ENCODE measurements at places on chromosomes 11 and 22. TPM values are rescaled to one million over a fixed set of nuclear protein-coding genes. Genes with fewer than 3 reads are reported as not detected.

The MUC2 gene
- total RNA-seq, result under 0.01 TPM

The TCIRG1 gene
- total RNA-seq, result 44.8 TPM

The TMPRSS5 gene
- 0.28 TPM for total RNA-seq

The SORL1 gene
- total RNA-seq, result 23.8 TPM

The NPAS4 gene
- not detected for total RNA-seq

The NCAM1 gene
- total RNA-seq, result 0.47 TPM

The KCNJ5 gene
- total RNA-seq, result 7.2 TPM

The KRTAP5-2 gene
- not detected for total RNA-seq

The NXPE1 gene
- 0.05 TPM for total RNA-seq

The CRYBB3 gene
- total RNA-seq, result 0.09 TPM

The TUBA8 gene
- 0.57 TPM for total RNA-seq

The SAA4 gene
- 0.61 TPM for total RNA-seq

- H3K4me3 ChIP-seq, result no peak overlapping the region
- H3K27ac ChIP-seq, result no peak overlapping the region
- H3K4me1 ChIP-seq, result no peaks in the 10 kb centered on the region
- no peak for DNase-seq
Observed at GRCh38 chr11:33919645-33920044, 27.8 kb upstream of the LMO2 start.

- H3K4me1 ChIP-seq, result peaks cover 33% of the 10 kb centered on the region
- H3K36me3 ChIP-seq, result peaks cover 9% of the 10 kb centered on the region
- no peaks in the 10 kb centered on the region for H3K27me3 ChIP-seq
- H3K4me3 ChIP-seq, result no peak overlapping the region
- H3K27ac ChIP-seq, result no peak overlapping the region
Observed at GRCh38 chr11:12243911-12244550, 133.3 kb upstream of the PARVA start.

GRCh38 chr22:17047656-17048055, 37.1 kb upstream of the IL17RA start:
- H3K4me1 ChIP-seq, result no peaks in the 10 kb centered on the region
- no peaks in the 10 kb centered on the region for H3K27me3 ChIP-seq
- no peaks in the 10 kb centered on the region for H3K36me3 ChIP-seq
- H3K4me3 ChIP-seq, result no peak overlapping the region
- DNase-seq, result no peak

GRCh38 chr11:63999349-64000025, 13.2 kb downstream of the OTUB1 start:
- H3K4me3 ChIP-seq, result peak overlapping the region; percentile 4
- H3K36me3 ChIP-seq, result peaks cover 37% of the 10 kb centered on the region
- no peak overlapping the region for H3K27ac ChIP-seq
- peaks cover 23% of the 10 kb centered on the region for H3K4me1 ChIP-seq
- H3K27me3 ChIP-seq, result peaks cover 26% of the 10 kb centered on the region

DNA sequence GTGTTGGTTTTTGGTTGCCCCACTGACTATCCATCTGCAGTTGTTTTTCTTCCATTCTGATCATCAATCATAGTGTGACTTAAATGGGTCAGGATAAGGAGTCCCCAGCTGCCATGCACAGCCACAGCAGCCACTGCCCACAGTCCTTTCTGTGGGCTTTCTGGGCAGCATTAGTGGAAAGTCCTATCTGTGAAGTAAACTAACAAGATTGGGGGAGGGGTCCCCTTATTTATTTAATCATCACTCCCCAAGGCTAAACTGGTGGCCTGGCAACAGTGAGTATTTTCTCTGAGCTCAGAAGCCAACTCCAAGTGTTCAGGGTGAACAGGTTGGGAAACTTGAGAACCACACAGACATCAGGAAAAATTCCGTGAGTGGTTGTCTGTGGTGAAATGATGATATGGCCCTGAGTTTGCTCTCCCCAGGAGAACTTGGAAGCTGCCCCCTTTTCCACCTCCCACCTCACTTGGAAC, 145.0 kb downstream of the CCDC34 start:
- H3K4me3 ChIP-seq, result no peak overlapping the region
- peak overlapping the region; percentile 33 for H3K27ac ChIP-seq
- peaks cover 11% of the 10 kb centered on the region for H3K4me1 ChIP-seq
- H3K36me3 ChIP-seq, result no peaks in the 10 kb centered on the region

GRCh38 chr11:27100534-27100933, 59.9 kb downstream of the BBOX1 start:
- no peak overlapping the region for H3K27ac ChIP-seq
- DNase-seq, result no peak
- H3K4me3 ChIP-seq, result no peak overlapping the region

GRCh38 chr11:13210424-13210823, 67.2 kb upstream of the BMAL1 start:
- no peaks in the 10 kb centered on the region for H3K27me3 ChIP-seq
- no peaks in the 10 kb centered on the region for H3K36me3 ChIP-seq
- no peak overlapping the region for H3K4me3 ChIP-seq
- peaks cover 4% of the 10 kb centered on the region for H3K4me1 ChIP-seq

DNA sequence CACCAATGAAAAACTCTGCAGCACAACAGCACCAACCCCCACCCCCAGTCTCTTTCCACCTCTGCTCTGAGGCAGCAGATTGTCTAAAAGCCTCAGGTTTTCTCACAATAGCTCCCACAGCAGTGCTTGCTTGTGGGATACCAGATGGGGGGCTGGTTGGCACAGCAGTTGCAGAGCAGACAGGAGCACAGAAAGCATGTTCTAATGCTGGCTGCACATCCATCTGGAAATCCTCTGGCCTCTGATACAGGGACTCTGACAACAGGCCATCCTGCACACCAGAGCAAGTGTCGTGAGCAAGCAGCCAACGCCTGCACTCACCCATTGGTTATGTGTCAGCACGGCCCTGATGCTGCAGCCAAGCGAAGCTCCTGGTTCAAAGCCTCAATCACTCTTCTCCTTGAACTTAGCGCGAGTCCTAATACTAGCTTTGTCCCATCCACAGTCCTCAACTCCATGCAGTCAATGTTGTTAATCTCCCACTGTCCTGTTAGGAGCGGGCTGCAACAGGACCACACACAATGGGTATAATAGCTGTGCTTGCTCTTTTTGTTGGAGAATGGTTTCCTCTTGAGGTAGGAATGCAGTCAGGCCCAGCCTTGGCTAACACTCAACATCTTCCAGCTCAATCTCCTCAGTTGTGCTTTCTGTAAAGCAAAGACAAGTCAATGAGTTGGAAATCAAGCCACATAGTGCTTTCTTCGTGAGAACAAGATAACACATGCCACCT, 30.3 kb downstream of the VSTM5 start:
- H3K27me3 ChIP-seq, result no peaks in the 10 kb centered on the region
- H3K4me1 ChIP-seq, result no peaks in the 10 kb centered on the region
- H3K36me3 ChIP-seq, result peaks cover 7% of the 10 kb centered on the region

DNA sequence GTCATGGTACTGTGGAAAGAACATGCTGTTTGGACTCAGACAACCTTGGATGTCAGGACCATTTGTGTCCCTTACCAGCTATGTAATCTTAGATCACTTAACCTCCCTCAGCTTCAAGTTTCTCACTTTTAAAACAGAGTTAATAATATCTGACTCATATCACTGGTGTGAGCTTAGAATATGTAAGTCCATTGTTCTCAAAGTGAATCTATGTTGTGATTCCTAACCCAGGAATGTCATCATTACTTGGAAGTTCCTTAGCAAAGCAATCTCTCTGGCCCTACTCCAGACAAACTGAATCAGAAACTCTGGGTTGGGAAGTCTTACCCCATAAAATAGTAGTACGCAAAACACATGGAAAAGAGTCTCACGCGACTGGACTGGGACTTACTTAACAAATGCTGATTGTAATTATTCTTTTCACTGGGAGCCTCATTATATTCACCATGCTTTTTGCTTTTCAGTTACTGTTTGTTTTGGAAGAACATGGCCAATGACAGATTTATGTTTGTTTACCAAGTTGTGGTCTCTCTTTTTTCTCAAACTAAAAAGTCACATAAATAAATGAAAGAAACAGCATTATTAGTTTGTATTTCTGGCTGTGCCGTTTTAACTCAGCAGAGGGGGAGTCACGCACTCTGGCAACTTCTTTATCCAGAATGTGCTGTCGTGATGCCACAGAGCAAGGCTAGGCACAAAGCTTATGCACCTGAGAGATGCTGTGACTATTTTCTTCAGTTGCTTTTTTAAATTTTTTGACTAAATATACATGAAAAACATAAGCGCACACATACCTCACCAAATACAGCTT, 217.7 kb upstream of the CTSC start:
- H3K27ac ChIP-seq, result no peak overlapping the region
- no peaks in the 10 kb centered on the region for H3K27me3 ChIP-seq
- H3K4me3 ChIP-seq, result no peak overlapping the region
- DNase-seq, result no peak

- no peaks in the 10 kb centered on the region for H3K4me1 ChIP-seq
- H3K36me3 ChIP-seq, result no peaks in the 10 kb centered on the region
- no peak overlapping the region for H3K27ac ChIP-seq
- no peak for DNase-seq
Observed at GRCh38 chr11:122275508-122275907, 159.5 kb upstream of the BLID start.

DNA sequence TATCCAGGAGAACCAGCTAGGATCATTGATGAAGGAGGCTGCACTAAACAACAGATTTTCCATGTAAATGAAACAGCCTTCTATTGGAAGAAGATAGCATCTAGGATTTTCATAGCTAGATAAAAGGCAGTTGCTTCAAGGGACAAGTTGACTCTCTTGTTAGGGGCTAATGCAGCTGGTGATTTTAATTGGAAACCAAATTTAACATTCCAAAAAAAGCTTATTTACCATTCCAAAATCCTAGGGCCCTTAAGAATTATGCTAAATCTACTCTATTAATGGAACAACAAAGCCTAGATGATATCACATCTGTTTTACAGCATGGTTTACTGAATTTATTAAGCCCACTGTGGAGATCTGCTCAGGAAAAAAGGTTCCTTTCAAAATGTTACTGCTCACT, 66.5 kb upstream of the GRK2 start:
- no peaks in the 10 kb centered on the region for H3K4me1 ChIP-seq
- peaks cover 27% of the 10 kb centered on the region for H3K36me3 ChIP-seq
- no peaks in the 10 kb centered on the region for H3K27me3 ChIP-seq
- no peak overlapping the region for H3K27ac ChIP-seq

GRCh38 chr22:46972256-46972655, 209.8 kb downstream of the TBC1D22A start:
- H3K4me3 ChIP-seq, result no peak overlapping the region
- DNase-seq, result no peak
- H3K27ac ChIP-seq, result no peak overlapping the region
- H3K4me1 ChIP-seq, result no peaks in the 10 kb centered on the region
- H3K27me3 ChIP-seq, result no peaks in the 10 kb centered on the region
- H3K36me3 ChIP-seq, result peaks cover 21% of the 10 kb centered on the region

- H3K4me3 ChIP-seq, result no peak overlapping the region
- H3K27ac ChIP-seq, result no peak overlapping the region
- DNase-seq, result no peak
- H3K36me3 ChIP-seq, result no peaks in the 10 kb centered on the region
Observed at GRCh38 chr11:95589893-95590612, 199.5 kb downstream of the FAM76B start.

DNA sequence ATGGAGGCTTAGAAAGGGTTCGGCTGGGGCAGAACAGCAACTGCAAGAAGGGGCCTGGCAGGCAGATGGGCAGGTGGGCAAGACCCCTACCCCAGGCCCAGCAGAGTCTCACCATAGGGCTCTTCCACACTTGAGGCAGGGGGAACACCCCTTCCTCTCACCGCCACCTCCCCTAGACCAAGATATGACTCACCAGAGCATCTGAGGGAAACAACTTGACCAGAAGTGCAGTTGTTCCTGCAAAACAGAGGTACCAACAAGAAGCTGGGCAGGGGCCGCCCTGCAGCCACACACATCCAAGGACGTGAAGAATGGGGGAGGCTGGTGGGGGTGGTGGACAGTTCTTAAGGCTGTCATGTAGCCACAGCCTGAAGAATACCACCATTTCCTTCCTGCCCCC, 10.9 kb downstream of the TMPRSS5 start:
- H3K27me3 ChIP-seq, result no peaks in the 10 kb centered on the region
- no peak for DNase-seq
- no peak overlapping the region for H3K27ac ChIP-seq
- H3K36me3 ChIP-seq, result no peaks in the 10 kb centered on the region

DNA sequence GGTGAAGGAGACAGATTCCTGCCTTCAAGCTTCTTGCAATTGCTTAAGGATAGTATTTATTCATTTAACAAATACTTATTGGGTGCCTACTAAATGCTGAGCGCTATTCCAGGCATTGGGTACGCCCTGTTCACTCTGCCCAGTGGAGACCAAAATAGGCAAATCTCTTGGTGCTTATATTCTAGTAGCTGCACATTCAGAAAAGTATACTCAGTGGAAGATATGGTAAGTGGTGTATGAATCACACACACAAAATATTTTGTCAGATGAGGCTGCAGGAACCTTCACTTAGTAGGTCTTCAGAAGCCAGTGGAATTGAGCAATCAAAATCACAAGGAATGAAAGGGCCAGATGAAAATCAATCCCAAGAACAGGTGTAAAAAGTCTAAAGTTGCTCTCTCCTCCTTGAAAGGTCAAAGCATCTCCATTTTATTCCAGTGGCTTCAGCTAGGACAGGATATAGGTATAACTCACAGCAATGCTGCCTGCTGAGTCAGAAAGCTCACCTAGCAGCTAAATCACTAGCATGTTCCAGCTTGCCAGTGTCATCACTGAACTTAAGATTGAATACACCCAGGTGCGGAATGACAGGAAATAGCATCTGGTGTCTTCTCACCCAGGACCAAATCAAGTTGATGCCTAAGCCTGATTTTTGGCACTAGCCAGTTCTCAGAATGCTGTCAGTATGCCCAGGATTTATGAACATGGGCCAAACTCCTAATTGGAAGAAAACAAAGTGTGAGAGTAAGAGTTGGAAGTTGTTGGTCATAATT, 83.9 kb downstream of the AMOTL1 start:
- no peaks in the 10 kb centered on the region for H3K27me3 ChIP-seq
- H3K4me1 ChIP-seq, result no peaks in the 10 kb centered on the region
- peaks cover 40% of the 10 kb centered on the region for H3K36me3 ChIP-seq
- no peak for DNase-seq

DNA sequence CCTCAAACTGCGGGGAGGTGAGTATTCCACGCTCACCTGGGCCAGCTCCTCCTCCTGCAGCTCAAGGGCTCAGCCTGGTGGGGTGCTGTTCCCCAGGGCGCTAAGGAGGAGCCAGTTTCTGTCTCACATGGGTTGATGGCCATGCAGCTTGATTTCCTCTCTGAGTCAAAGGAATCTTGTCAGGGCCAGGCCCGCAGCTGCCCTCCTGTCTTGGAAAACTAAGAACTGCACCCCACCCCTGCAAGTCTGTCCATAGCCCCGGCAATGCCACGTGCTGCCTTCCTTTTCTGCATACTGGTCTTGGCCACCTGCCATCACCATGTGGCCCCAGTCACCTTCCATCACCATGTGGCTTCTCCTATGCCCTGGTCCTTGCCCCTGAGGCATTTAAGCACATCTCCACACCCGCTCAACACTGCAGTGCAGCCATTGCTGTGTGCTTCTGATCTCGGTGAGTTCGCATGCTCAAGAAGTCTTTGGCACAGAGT, 35.2 kb upstream of the CLDN5 start:
- no peaks in the 10 kb centered on the region for H3K4me1 ChIP-seq
- no peaks in the 10 kb centered on the region for H3K36me3 ChIP-seq
- DNase-seq, result no peak
- H3K27me3 ChIP-seq, result no peaks in the 10 kb centered on the region

Data from thymus (tissue), 14 donors.